ENCODE measurements at places on chromosomes 16 and 17. TPM values are rescaled to one million over a fixed set of nuclear protein-coding genes. Genes with fewer than 3 reads are reported as not detected.

BIRC5 gene
- 85.3 TPM for total RNA-seq

ABCC12 gene
- total RNA-seq, result not detected

KIF22 gene
- 102 TPM for total RNA-seq

FLYWCH2 gene
- 45.0 TPM for total RNA-seq

AOC2 gene
- total RNA-seq, result 1.0 TPM

CBX2 gene
- total RNA-seq, result 8.5 TPM

MATCAP1 gene
- total RNA-seq, result 16.0 TPM

KRT32 gene
- not detected for total RNA-seq

TP53TG3 gene
- total RNA-seq, result 0.36 TPM

SPATA2L gene
- 18.0 TPM for total RNA-seq

CIAO2B gene
- 123 TPM for total RNA-seq

GPR142 gene
- not detected for total RNA-seq

TCAP gene
- 0.33 TPM for total RNA-seq

ARL5C gene
- total RNA-seq, result not detected

PERCC1 gene
- total RNA-seq, result not detected

MPP2 gene
- total RNA-seq, result 1.7 TPM

MMP15 gene
- total RNA-seq, result 10.3 TPM

RAC3 gene
- total RNA-seq, result 13.7 TPM

OR1A1 gene
- not detected for total RNA-seq

CFAP20 gene
- 29.4 TPM for total RNA-seq

TMIGD1 gene
- not detected for total RNA-seq

VTN gene
- not detected for total RNA-seq

CRISPLD2 gene
- total RNA-seq, result 3.1 TPM

FOXF1 gene
- total RNA-seq, result not detected

RASL10B gene
- total RNA-seq, result 0.69 TPM

GP1BA gene
- total RNA-seq, result not detected

SCNN1B gene
- not detected for total RNA-seq

MAPT gene
- 1.5 TPM for total RNA-seq

SLC6A4 gene
- not detected for total RNA-seq

MFAP4 gene
- not detected for total RNA-seq

KRT33A gene
- total RNA-seq, result not detected

MYCBPAP gene
- 0.73 TPM for total RNA-seq

ANKRD40CL gene
- total RNA-seq, result not detected

LYRM9 gene
- 12.3 TPM for total RNA-seq

ALOX12B gene
- not detected for total RNA-seq

NCOR1 gene
- total RNA-seq, result 71.2 TPM

ADAMTS18 gene
- not detected for total RNA-seq

CDH13 gene
- not detected for total RNA-seq
